Activated T-helper 2 cell treated with anti-CD3 and anti-CD28 coated beads, Interferon-gamma antibody, Interleukin-2, Interleukin-4, amounts not matched to agents 10 μg/mL and 5 μg/mL and 100 μg/mL, durations not matched to agents 14 hours and 24 hours and 36 hours (primary cell): ENCODE measurements at places on chromosomes 16 and 17.
A peak's percentile ranks its signal among the peaks of the same experiment; 100 is the strongest.

GRCh38 chr16:1325261-1325660 is 8.2 kb upstream of the BAIAP3 start:
- H3K36me3 ChIP-seq = peaks cover 26% of the 10 kb centered on the region
- H3K27ac ChIP-seq = no peak overlapping the region
- H3K4me3 ChIP-seq = no peak overlapping the region
- H3K27me3 ChIP-seq = no peaks in the 10 kb centered on the region
- no peaks in the 10 kb centered on the region for H3K4me1 ChIP-seq

GRCh38 chr17:7440834-7441195 is 1.5 kb downstream of the FGF11 start:
- H3K4me3 ChIP-seq = peak overlapping the region; percentile 81
- H3K4me1 ChIP-seq = peaks cover 36% of the 10 kb centered on the region
- H3K36me3 ChIP-seq = peaks cover 31% of the 10 kb centered on the region
- no peak for DNase-seq

- H3K36me3 ChIP-seq = no peaks in the 10 kb centered on the region
- peak overlapping the region; percentile 84 for H3K27ac ChIP-seq
- H3K4me3 ChIP-seq = no peak overlapping the region
- no peak for DNase-seq
- H3K4me1 ChIP-seq = peaks cover 14% of the 10 kb centered on the region
- peaks cover 4% of the 10 kb centered on the region for H3K27me3 ChIP-seq
Measured at GRCh38 chr17:18955009-18955408, 3.0 kb downstream of the SLC5A10 start.

DNA sequence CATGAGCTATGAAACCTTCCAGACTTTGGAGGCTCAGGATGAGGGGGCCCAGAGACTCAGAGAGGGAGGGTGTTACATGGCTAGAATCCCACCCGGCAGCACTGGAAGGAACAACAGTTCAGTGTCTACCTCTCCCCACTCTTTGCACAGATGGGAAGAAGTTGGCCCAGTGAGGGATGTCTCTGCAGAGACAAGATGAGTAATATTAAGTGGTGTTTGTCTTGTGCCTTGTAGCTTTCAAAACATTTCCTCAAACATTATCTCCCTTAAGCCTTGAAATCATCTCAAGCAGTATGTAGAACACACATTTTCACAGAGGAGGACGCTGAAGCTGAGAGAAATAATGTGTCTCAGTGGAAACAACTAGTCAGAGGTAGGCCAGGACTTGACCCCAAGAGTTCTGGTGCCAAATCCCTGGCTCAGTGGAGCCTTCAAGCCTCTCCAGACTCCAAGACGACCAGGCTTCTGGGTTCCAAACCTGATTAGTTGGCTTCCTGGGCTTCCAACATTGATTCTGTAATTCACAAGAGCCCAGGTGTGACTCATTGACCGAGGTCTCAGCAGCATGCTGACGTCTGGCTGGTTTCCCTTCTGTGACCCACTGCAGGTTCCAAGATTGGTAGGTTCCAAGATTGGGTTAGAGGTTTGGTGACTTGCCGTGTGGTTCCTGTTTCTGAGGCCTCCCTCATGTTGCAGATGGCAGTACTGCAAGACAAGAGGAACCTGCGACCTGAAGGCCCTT is 7.4 kb downstream of the RNF112 start:
- no peak for DNase-seq
- no peak overlapping the region for H3K27ac ChIP-seq
- H3K27me3 ChIP-seq = peaks cover 4% of the 10 kb centered on the region
- no peak overlapping the region for H3K4me3 ChIP-seq
- H3K4me1 ChIP-seq = no peaks in the 10 kb centered on the region

DNA sequence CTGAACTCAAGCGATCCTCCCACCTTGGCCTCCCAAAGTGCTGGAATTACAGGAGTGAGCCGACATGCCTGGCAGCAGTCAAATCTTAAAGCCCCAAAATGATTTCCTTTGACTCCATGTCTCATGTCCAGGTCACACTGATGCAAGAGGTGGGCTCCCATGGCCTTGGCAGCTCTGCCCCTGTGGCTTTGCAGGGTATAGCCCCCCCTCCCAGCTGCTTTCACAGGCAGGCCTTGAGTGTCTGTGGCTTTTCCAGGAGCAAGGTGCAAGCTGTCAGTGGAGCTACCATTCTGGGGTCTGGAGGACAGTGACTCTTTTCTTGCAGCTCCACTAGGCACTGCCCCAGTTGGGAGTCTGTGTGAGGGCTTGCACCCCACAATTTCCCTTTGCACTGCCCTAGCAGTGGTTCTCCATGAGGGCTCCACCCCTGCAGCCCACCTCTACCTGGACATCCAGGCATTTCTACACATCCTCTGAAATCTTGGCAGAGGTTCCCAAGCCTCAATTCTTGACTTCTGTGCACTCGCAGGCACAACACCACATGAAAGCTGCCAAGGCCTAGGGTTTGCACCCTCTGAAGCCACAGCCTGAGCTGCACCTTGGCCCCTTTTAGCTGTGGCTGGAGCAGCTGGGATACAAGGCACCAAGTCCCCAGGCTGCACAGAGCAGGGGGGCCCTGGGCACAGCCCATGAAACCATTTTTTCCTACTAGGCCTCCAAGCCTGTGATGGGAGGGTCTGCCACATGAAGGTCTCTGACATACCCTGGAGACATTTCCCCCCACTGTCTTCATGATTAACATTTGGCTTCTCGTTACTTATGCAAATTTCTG is 79.3 kb upstream of the ARL4D start:
- no peaks in the 10 kb centered on the region for H3K27me3 ChIP-seq
- no peak overlapping the region for H3K4me3 ChIP-seq
- no peak overlapping the region for H3K27ac ChIP-seq
- DNase-seq = no peak
- peaks cover 21% of the 10 kb centered on the region for H3K36me3 ChIP-seq

GRCh38 chr17:29148790-29149430 is 31.3 kb downstream of the MYO18A start:
- no peaks in the 10 kb centered on the region for H3K36me3 ChIP-seq
- H3K27me3 ChIP-seq = no peaks in the 10 kb centered on the region
- H3K27ac ChIP-seq = peak overlapping the region; percentile 82
- peaks cover 45% of the 10 kb centered on the region for H3K4me1 ChIP-seq
- peak overlapping the region; percentile 72 for H3K4me3 ChIP-seq
